ENCODE measurements at places on chromosomes 5 and 9.

GRCh38 chr5:171835066-171835465 is 49.4 kb downstream of the SMIM23 start:
- no peak for DNase-seq

DNA sequence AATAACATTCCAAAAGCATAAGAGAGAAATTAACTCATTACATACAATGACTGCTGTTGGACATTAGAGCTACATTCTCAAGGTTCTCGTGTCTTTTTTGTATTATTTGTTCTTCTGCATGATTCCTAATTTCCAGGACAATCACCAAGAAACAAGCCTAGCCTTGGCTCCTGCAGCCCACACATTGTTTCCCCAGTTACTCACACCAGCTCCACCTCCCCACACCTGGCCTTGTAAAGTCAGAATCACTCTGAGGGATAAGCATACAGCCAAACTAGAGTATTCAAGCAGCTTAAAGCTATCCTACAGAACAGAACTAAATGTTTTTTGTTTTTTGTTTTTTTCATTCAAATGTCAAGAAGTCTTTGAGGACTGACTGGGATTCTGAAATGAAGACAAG is 189.2 kb downstream of the HINT1 start:
- DNase-seq = no peak

DNA sequence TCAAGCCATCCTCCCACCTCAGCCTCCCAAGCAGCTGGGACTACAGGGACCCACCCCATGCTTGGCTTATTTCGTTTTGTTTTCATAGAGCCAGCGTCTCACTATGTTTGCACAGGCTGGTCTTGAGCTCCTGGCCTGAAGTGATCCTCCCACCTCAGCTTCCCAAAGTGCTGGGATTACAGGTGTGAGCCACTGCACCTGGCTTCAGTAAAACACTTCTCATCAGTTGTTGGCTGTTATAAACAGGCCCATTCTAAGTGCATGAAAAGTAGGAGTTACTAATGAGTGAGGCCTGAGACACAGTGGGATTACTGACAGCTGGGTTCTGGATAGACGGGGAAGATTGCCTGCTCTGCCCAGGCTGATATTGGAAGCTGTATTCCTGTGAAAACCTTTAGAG is 3.5 kb downstream of the CRB2 start:
- no peak for DNase-seq

DNA sequence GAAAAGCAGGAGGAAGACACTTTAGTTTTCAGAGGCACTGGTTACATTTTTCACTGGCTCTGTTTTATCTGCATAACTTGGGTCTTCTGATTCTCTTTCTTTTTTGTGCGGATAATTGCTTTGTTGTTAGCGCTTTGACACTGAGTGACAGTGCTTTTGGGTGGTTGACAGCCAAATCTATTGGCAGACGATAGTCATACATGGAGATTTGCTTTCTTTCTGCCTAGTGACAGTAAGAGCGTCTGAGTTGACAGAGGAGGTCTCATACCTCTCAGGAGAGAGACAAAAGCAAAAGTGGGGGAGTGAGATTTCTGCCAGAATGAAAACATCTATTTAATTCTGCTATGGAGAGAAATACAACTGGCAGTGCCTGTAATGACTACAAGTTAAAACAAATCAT is 2278.0 kb upstream of the WWC1 start:
- DNase-seq = no peak

- DNase-seq = no peak
Observed at GRCh38 chr9:72420783-72421182, 55.8 kb upstream of the ZFAND5 start.

Data from KBM-7 (cell line).